ENCODE measurements at places on chromosomes 2 and 18.

GRCh38 chr18:39604836-39605235, 2039.2 kb upstream of the CELF4 start:
- peak; percentile 61 for DNase-seq

- peak; percentile 69 for DNase-seq
Observed at GRCh38 chr2:43759195-43759594, 14.6 kb upstream of the DYNC2LI1 start.

DNA sequence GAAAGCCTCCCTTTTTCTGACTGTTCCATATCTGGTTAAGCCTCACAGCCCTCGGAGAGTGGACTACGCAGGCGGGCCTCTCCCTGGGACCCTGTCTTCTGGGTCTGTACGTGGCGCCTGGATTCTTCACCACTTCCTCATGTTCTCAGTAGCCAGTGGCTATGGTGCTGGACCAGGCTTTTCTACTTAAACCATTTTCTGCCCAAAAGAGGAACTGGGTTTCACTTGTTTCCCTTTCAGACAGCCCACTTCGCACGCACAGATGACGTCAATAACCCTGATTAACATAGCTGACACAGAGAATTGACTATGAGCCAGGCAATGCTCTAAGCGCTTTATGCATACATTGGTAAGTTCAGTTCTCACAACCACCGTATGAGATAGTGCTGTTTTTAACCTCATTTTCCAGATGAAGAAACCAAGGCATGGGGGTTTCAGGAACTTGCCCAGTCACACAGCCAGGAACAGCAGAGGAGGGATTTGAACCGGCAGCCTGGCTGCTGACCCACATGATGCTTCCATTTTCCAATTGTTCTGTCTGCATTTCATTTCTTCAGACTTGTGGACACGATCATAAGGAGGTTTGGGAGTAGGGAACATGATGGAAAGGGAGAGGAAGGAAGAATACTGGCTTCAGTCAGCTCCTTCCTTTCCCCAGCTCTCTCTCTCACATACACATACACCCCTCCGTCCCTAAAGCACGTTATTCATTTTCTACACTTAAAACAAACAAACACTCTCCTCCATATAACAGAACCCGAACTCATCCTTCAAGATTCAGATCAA, 41.7 kb downstream of the MYOM1 start:
- peak; percentile 70 for DNase-seq

DNA sequence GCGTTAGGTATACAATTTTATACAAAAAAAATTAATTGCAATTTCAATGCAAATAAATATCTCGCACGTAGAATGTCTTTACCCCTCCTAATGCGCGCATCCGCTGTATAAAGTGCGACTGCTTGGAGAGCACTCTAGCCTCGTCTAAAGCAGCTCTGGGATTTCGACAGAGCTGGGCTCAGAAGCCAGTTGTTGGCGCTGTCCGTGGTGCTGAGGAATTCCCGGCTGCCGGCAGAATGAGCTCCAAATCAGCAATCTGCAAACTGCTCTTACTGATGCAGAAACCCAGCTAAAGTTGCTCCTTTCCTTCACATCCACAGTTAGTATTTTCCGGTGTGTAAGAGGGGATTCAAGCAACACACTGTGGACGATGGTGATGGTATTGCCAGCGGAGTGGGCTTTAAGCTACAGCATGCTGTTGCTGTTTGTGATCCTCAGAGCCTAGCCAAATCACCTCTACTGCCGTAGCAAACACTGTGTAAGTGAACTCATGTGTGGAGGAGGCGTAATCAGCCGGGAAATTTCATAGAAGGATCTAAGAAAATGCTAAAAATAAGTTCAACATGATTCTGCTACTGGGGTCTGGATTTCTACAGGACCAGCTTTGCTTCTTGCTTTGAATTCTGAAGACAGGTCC, at the start of gene VWC2L:
TSS of gene VWC2L (plus strand) at position 137 of the 637 bp plus-strand sequence. CDS start 3,140 bp downstream, outside the sequence.
- peak; percentile 85 for DNase-seq

DNA sequence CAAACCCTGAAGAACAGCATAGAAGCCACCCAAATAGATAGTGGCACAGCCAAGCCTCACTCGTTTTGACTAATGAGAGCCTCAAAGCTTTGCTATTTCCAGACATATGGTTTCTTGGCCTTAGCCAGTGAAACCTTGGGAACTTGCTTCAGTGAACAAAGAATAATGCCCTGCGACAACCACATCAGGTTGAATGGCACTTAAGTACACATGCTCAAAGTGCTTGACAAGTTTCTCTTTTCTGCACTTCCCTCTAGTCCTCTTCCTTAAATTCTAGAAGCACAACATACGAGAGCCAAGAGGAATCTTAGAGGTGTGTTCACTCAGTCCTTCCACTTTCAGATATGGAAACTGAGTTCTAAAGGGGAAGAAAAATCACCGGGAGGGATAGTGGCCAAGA, 258.3 kb downstream of the HAUS1 start:
- DNase-seq, result no peak

- DNase-seq, result no peak
Observed at GRCh38 chr2:71826826-71827523, 320.7 kb downstream of the CYP26B1 start.

Measured in HCEC 1CT (cell line).